ENCODE measurements at places on chromosomes 5 and 9. TPM values are rescaled to one million over a fixed set of nuclear protein-coding genes. Genes with fewer than 3 reads are reported as not detected.

PCDHGA2 gene
- total RNA-seq: 0.95 TPM

SH3GL2 gene
- 0.42 TPM for total RNA-seq

AK8 gene
- total RNA-seq: 0.83 TPM

NR4A3 gene
- 1.5 TPM for total RNA-seq

TXNDC8 gene
- not detected for total RNA-seq

SAXO1 gene
- total RNA-seq: 0.06 TPM

TLX3 gene
- not detected for total RNA-seq

RELL2 gene
- total RNA-seq: 1.8 TPM

IFNB1 gene
- not detected for total RNA-seq

ERGIC1 gene
- 85.1 TPM for total RNA-seq

MAN1B1 gene
- 59.4 TPM for total RNA-seq

LOX gene
- total RNA-seq: 4.6 TPM

NMRK1 gene
- total RNA-seq: 9.0 TPM

IFNA13 gene
- not detected for total RNA-seq

RAPGEF6 gene
- total RNA-seq: 22.3 TPM

ANKRD20A1 gene
- 0.07 TPM for total RNA-seq

NUTM2G gene
- not detected for total RNA-seq

C9orf50 gene
- total RNA-seq: 1.8 TPM

TEX48 gene
- not detected for total RNA-seq
